ENCODE measurements at places on chromosomes 3 and 15.
A peak's percentile ranks its signal among the peaks of the same experiment; 100 is the strongest.

DNA sequence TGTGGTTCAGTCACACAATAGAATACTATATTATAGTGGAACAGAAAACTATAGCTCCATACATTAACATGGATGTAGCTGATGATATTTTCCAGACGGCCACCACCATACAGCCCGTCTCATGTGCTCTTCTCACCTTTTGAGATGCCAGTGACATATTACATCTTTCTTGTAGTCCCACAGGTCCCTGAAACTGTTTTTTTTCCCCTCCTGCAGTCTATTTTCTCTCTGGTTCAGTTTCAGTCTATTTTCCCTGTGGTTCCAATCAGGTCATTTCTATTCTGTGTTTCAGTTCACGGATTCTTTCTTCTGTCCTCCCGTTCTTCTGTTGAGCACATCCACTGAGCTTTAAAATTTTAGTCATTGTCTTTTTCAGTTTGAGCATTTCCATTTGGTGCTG, 72.2 kb downstream of the PPCDC start:
- DNase-seq: no peak

- DNase-seq: no peak
Measured at GRCh38 chr3:179149406-179149867, 1.3 kb downstream of the PIK3CA start.

DNA sequence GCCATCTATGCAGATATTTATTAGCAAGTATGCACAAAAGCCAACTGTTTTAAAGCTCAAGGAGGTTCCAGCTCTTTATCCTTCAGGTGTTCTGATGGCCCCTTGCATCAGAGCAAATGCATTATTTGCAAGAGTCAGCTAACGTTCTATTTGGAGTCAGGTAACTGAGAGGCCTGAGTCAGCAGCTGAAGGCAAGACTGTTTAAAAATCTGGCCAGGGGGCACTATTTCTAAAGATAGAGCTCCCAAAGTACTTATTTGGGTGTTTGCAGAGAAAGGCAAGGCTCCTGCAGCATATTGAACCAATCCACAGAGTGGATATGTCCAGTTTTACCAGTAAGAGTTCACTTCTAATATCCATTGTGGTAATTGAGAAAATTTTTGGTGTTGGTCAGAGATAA, 146.1 kb downstream of the LRTM1 start:
- no peak for DNase-seq

DNA sequence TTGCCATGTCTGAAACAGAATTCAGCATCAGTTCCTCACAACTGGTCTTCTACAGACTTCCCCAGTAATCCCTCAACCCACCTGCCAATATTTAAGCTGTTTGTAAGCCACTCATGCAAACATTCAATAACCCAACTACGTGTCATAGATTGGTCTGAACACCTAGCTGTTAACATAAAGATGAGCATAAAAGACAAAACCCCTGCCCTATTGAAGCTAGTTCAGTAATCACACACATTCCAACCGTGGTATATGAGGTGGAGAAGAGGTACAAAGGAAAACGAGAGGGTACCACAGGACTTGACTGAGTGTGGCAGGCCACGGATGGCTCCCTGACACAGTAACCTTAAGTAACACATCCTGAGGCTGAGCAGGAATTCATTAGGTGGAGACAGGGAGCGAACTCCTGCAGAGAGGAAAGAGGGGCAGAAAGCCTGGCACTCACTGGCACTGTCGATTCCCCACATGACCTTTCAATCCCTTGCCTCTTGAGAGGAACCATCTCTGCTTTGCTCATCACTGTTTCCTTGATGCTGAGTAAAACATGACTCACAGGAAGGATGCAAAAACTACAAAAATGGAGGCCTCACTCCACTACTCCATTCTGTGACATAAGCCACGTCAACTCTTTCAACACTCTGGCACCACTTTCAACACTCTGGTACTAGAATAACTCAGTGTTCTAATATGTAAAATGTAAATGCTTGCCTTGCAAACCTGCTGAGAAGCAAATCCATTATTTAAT, 31.3 kb downstream of the RPN1 start:
- peak; percentile 62 for DNase-seq

- DNase-seq: no peak
Measured at GRCh38 chr15:48397841-48398240, 66.6 kb downstream of the DUT start.

DNA sequence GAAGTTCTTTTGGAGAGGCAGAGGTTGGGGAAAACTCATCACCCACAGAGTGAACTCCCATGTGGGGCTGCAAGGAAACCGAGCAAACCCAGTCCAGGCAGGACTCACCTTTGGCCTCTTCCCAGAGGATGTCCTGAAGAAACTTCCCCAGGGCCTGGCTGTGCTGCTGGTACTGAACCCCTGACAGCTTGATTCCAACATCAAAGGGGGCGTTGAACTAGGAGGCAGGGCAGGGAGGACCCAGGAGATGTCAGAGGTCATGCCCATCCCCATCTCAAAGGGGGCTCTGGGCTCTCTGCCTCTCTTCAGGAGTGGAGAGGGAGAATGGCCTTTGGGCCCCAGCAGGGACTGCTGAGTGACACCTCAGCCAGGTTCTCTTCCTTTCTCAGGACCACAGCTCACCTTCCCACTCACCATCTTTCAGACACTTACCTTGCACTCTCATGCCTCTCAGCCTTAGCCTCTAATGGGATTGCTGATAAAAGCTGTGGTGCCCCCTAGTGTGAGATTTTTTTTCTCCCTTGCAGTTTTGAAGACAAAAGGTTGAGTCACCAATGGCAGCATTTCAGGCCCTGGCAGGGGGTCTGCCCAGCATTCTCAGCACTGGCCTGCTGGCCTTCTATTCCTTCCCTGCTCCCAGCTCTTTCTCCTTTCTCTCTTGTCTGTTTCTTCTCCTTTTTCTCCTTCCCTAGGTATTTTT, 6.0 kb downstream of the GHRL start:
- DNase-seq: no peak

DNA sequence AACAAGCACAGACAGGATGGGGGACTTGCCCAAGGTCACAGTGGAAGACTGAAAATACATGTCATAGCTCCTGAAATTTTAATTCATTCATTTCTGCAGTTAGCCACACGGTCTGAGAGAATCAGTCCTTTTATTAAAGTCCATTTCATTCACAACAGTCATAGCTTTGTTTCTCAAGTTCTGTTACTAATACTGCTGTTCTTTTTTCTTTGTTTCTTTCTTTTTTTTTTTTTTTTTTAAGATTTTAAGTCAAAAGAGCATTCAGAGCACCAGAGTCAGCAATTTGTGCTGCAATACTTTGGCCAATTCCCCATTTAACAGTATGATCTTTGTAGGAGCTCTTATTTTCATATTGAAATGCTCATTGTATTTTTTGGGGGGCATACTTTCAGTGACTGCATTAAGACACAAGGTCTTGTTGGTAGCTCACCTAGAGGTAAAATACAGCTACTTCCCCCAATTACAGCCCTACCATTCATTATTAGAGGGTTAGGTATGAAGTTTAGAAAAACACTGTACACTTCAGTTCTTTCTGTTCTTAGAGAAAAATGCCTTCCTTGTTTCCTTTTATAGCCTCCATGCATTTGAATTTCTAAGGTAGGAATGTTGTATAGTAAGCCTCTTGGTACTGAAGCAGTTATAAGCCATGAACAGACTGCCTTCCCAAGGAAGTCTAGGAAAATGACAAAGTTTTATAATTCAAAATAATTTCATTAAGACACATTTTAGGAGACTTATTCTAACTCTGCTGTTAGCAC, 9.6 kb downstream of the GALK2 start:
- no peak for DNase-seq

GRCh38 chr15:79221696-79222095, 60.8 kb upstream of the ANKRD34C start:
- DNase-seq: no peak

- peak; percentile 8 for DNase-seq
Measured at GRCh38 chr3:19866751-19867347, 67.2 kb downstream of the EFHB start.

DNA sequence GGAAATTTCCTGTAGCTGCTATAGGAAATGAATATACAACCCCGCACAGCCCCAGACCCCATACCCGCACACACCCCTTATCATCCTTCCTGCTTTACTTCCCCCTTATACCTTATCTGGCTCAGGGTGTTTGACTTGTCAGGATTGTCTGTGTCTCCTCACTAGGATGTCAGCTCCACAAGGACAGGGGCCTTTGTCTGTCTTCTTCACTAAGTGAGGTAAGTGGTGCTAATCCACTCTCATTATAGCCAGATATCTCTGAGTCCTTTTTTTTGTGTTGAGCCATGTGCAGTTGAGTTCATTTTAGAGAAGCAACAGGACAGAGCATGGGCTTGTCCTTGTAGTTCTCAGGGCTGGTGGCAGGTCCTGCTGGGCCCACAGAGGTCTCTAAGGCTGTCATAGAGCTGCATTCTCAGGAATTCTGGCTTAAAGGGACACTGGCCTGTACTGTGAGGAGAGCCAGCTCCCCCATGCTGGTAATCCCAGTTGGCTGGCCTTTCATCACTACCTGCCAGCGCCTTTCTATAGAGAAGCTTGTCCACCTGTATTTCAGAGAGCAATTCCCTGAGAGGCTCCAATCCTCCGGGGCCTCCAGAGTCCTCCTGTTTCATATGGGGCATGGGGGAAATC, 9.0 kb downstream of the KY start:
- DNase-seq: no peak

DNA sequence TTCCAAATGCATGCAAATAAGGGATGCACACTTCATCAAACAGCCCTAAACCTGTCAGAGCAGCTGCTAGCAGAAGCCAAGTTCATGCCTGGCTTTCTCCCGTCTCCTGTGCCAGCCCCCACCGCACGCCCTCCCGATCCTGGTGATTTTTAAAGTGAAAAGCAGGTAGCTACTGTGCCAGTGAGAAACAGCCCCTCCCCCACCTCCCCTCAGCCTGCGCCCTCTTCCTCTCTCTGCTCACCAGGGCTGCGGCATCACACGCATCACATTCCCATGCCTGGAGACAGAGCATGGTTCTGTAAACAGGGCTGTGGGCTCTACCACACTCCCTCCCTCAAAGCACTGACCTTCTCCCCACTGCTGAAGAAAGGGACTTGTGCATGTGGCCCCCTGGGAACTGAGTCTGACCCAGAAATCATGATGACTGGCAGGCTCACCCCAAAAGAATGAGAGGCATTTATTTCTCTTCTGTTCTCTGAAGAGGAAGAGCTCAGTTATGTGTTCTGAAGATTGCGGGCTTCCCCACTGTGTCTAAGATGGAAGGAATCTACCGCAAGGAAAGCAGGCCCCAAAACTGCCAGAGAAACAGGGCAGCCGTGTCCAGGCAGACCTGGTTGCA, 14.5 kb upstream of the SLC6A1 start:
- DNase-seq: no peak

GRCh38 chr3:39135170-39135805, 18.1 kb downstream of the CSRNP1 start:
- no peak for DNase-seq

- no peak for DNase-seq
Measured at GRCh38 chr3:194355379-194355778, 4.3 kb upstream of the CPN2 start.

GRCh38 chr15:50187997-50188396, 6.0 kb downstream of the SLC27A2 start:
- no peak for DNase-seq

DNA sequence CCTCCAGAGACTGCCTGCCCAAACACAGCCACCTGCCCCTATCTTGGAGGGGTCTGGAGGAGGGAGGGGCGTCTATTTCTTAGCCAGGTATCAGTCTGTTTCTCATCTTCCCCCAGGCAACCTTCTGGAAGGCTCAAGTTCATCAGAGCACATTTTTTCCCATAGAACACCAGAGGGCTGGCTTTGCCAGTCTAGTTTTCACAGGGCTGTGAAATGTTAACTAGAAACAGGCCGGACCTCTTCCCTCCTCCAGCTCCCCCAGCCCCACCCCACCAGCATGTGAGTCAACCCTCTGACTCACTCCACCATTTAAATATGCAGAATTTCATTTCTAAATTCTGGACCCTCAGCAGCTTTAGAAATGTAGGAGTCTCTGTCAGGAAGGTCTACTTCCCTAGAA, 66.9 kb downstream of the SLCO2A1 start:
- DNase-seq: no peak

DNA sequence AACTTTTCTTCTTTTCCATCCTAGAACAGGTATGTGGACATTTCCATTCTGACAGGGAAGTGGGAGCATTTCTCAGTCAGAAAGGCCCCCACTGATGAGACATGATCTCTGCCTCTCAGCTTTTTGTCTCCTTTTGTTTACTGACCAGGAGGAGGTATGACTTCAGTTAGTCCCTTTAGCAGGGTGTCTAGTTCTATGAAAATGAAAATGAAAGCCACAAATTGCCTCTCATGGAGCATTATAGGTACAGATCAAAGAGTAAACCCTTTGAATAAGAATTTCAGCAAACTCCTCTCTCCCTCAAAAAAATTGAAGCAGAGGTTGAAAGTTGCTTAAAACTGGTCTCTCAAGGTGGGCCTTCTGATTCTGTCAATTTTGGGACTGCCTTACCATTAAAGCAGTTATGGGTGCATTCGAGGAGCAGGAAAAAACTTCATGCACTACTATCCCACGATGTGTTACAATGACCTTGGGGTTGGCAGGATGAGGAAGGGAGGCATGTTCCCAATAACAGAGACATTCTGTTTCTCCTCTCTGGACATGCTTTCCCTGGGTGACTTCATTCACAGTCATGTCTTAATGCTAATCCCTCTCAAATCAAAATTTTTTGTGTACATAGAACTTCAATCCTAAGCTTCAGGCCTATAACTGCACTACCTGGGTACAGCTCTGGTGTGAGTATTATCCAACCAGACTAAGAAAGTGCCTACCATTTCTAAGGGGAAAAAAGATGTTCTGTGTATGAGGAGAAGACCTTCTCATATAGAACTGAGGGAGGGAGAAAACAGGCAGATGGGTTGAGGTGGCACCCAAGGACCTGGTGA, 50.6 kb upstream of the TBC1D23 start:
- DNase-seq: no peak

- no peak for DNase-seq
Measured at GRCh38 chr3:5343459-5343858, 156.0 kb downstream of the EDEM1 start.

DNA sequence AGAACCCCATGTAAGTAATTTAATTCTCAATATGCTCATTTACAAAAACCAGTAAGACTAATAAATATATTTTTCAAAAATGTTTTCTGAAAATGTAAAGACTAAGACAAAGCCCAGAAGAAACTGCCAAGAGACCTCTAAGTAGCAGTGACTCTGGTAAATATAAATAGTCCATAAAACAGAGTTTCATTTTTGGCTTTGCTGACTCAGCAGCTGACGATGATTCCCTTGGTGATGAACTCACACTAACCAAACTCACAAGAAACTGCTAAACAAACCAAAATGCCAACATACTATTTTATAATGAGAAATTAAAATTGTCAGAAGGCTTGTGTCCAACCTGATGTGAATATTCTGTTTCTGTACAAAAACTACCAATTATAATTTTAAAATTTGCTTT, 31.5 kb upstream of the IMPG2 start:
- no peak for DNase-seq

- DNase-seq: no peak
Measured at GRCh38 chr3:146892041-146892440, 286.9 kb upstream of the PLSCR5 start.

DNA sequence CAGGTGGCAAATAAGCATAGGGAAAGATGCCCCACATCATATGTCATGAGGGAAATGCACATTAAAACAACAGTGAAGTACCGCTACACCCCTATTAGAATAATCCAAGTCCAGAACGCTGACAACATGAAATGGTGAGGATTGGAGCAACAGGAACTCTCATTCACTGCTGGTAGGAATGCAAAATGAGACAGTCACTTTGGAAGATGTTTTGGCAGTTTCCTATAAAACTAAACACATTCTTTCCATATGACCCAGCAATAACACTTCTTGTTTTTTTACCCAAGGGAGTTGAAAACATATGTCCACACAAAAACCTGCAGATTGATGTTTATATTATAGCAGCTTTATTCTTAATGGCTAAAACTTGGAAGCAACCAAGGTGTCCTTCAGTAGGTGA, 116.4 kb upstream of the TOPAZ1 start:
- no peak for DNase-seq

GRCh38 chr3:66642019-66642418, 141.2 kb upstream of the LRIG1 start:
- DNase-seq: no peak
